Right ventricle myocardium inferior (tissue), 1 donor: ENCODE measurements at places on chromosomes 4 and X. TPM values are rescaled to one million over a fixed set of nuclear protein-coding genes. Genes with fewer than 3 reads are reported as not detected.

RENBP gene
- 8.8 TPM for total RNA-seq

PABPC1L2A gene
- not detected for total RNA-seq

HSFX4 gene
- total RNA-seq: not detected

HSPA4L gene
- total RNA-seq: 6.2 TPM

ATP6AP2 gene
- total RNA-seq: 43.5 TPM

UBE2D3 gene
- 261 TPM for total RNA-seq

FAT1 gene
- 55.2 TPM for total RNA-seq

ANKRD17 gene
- total RNA-seq: 50.7 TPM

UFSP2 gene
- 42.0 TPM for total RNA-seq

ERAS gene
- total RNA-seq: not detected

SLITRK2 gene
- total RNA-seq: 0.35 TPM

BANK1 gene
- 0.35 TPM for total RNA-seq

SPINK2 gene
- not detected for total RNA-seq

TLR1 gene
- 4.3 TPM for total RNA-seq

REPS2 gene
- total RNA-seq: 10.1 TPM
